ENCODE measurements at places on chromosomes 16 and 17.

DNA sequence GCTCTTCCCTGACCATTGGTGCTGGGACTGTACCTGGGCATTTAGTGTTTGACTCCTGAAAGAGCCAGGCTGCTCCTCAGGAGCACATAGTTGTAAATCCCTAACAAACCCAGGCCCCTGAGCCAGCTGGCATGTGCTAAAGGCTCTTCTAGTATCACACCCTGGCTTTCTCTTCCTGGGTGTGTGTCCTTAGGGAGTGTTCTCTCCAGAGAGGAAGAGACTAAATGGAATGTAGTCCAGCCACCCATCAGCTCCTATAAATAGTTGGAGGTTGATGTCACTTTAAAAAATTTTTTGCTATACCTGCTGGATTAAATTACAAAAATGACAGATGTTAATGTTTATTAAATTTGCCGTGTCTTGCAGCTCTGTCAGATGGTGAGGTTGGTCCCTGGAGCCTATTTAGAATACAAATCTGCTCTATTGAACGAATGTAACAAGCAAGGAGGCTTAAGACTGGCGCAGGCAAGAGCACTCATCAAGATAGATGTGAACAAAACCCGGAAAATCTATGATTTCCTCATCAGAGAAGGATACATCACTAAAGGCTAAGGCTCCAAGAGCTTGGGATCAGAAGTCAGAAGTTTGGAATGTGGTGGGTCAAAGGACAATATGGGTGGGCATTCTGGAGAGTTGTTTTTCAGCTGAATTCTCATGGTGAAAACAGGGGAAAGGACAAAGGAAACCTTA lies 13.1 kb upstream of the DUSP14 start:
- DNase-seq = no peak

DNA sequence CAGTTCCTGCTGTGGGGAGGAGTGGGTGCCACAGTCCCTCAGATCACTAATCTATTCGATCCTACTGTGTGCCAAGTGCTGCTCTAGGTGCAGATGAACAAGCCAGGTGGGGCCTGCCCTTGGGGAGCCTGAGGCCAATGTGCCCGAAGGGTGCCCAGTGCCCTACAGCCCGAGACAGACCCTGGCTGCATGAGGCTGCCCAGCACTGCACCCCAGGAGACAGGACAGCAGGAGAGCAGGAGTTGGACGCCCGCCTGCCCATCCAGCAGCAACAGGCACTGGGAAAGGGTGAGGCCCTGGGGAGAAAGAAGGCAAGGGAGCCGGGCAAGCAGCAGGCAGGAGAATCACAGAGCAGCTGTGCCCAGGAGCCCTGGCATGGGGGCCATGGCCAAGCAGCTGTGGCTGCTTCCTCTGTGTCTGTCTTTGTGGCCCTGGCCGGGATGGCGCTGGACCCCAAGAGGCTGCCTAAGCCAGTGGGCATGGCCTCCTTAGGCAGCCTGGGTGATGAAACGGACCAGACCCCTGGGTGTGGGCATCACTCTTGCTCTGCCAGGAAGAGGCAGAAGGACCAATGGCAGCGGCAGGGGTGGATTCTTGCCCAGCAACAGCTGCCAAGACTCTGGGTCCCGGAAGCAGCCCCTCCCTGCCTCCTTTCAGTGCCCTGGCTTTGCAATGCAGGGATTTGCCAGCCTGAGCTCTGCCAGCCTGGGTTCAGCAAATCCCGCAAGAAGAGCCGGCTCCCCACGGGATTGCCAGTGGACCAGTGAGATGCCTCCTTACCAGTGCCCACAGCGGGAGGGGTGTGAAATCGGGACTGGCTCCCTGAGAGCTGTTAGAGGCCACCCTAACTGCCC lies 179.6 kb upstream of the TNRC6C start:
- no peak for DNase-seq

DNA sequence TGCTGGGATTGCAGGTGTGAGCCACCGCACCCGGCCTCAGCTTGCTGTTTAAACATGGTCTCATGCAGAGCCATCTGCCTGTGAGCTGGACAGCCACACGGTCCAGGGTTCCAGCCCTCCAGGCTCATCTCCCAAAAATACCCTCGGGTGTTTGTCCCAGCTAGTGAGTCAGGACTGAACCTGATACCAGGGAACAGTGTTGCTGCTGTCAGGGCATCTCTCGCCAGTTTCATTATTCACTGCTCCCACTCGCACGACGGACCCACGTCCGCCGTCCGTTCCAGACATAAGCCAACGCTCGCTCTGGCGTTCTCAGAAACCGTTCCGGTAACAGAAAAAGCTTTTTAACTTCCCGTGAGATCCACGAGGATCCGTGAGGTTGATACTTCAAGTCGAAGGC lies 77.6 kb downstream of the NXN start:
- no peak for DNase-seq

DNA sequence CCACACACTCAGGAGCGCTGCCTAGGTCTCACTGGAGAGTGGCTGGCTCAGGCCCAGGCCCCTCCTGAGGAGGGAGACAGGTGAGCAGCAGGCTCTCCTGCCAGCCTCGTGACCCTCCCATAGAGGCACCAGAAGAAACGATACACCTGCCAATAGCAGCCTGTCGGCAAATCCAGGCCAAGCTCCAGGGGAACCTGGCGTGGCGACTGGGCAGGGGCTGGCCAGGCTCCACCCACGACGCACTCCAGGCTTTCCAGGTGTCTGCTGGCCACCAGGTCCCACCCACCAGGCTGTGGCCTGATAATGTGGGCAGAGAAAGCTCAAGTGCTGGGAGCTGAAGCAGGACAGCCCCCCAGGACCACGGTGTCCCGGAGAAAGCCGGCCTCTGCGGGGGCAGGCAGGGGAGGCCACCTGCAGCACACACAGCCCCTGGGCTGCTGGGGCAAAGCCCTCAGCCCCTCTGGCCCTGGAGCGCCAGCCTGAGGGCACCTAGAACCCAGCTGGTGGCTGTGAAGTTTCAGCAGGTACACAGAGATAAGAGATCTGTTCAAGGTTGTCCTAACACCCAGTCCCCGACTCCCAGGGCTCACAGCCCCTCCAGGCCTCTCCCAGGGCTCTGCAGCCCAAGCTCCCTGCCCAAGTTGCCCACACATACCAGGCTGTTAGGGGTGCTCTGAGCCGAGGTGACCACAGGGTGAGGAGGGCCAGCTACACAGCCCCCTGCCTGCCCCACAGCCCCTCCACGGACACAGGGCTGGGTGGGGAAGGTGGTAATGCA lies 2.4 kb downstream of the PGAP6 start:
- no peak for DNase-seq

DNA sequence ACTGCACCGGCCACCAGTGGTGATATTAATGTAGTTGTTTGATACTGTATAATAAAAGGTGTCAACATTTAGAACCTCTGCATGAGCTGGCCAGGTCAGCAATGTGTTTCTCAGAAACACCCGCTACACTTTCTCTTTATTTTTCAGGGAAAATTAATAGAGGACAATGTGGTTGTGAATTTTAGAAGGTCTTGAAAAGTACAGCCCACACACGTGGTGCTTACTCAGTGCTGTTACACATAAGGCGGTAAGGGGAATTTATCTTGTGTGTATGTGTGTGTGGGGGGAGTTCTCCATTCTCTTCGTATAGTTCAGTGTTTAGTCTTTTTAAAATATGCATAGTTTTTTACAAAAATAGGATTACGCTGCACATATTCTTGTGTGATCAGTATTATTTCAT lies 4.4 kb upstream of the ZFP1 start:
- DNase-seq = no peak

DNA sequence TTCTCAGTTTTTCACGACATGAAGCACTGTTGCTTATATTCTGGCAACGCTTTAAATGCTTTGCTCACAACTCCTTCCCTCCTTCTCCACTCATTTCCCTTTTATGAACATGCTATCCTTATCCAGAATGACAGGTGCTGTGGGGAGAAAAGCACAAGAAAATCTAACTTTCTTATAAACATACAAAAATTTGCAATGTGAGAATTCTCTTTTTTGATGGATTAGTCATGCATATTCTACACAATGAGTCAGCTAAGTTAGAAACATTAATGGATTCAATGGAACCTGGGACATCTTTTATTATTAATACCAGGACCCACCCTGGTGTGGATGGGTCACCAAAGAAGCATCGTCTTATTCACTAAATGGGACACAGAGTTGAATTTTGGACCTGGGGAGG lies 234.6 kb upstream of the CDH5 start:
- no peak for DNase-seq

GRCh38 chr17:80793851-80794267 lies 197.8 kb upstream of the CHMP6 start:
- DNase-seq = no peak
